ENCODE measurements at places on chromosomes 1 and 21.

GRCh38 chr1:105102371-105102770 lies 1352.7 kb downstream of the AMY1C start:
- peak; percentile 91 for DNase-seq

- peak; percentile 89 for DNase-seq
Measured at GRCh38 chr1:201023517-201023902, at the start of gene KIF21B. Gene KIF21B (minus strand): TSS chr1:201023714. CDS start chr1:201023383, 331 bp downstream.

DNA sequence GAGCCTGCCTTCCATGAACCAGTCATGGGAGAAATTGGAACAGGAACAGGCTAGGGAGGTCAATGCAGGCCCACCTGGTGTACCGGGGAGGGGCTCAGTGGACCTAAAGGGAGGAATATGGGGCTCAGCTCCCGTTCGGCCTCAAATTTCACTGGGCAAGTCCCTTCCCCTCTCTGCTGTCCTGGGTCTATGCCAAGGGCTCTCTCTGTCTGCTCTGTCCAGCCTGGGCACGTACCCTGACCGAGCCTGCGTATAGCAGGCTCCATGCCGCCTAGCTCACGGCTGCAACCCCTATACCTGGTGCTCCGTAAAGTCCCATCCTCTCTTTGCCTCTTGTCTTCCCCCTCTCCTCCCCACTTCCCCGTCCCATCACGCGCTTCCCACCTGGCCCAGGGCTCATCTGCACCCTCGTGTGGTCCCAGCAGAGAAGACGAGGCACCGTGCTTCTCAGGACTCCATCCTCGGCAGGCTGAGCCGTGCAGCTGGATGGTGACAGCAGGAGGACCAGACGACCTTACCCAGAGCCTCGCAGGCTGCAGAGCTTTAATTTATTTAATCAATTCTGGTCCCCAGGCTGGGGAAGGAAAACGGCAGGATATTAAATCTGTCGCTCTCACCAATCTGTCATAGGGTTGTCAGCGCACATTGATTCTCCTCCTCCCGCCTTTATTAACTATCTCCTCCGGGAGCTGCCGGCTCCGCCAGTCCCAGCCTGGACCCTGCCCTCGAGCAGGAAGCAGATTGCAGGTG lies 25.0 kb upstream of the DISP3 start:
- no peak for DNase-seq

GRCh38 chr1:99173282-99173681 lies 91.0 kb upstream of the PLPPR4 start:
- no peak for DNase-seq

- DNase-seq: no peak
Measured at GRCh38 chr1:236141447-236142252, 689 bp upstream of the GPR137B start.

GRCh38 chr1:89594096-89594740 lies 38.7 kb upstream of the LRRC8C start:
- no peak for DNase-seq

DNA sequence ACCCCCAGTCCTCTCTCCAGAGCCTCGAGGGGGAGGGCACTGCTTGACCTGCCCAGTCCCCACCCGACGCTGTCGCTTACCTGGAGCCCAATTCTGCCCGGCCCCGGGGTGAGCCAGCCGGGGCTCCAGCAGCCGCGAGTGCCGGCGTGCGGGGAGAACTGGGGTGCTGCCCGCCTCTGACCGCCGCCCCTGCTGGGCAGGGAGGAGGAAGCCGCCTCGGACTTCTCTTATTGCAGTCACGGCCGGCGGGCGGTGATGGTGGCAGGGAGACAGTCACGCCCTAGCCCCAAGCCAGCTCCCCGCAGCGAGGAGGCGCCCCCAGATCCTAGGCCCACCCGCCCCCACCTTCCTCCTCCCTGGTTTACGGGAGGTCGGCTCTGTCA lies at the start of gene FGR:
Gene FGR (minus strand): TSS at position 201 of the 383 bp plus-strand sequence. CDS start 11,269 bp downstream, outside the sequence.
- DNase-seq: no peak

DNA sequence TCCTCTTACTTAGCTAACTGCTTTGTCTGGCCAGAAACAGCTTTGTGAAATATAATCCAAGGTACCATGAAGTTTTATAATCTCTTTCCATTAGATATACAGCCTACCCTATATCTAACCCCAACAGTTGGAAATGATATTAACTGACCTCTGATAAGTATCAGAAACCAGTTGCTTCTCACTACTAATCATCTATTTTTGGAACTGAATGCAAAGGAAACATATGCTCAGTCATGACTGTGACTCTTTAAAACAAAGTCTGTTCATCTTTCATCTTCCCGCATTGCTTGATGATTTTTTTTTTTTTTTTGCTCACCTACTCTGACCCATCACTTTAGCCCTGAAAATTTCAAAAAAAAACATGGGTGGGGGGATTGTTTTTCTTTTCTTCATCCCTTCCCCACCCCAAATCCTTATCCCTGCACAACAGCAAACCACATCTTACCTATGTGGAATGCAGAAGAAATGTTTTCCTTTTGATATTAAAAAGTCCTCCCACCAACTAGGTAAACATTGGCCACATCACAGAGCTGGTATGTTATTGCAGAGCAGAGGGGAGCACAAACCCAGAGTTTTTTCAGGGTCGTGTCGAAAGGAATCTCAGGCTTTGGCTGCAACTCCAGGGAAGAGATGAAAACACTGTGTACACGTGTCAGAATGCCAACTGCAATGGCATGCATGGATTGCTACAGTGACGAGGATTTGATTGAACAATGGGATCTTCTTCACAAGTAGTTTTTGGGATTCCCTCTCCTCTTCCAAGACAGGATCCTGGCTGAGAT lies 137.3 kb downstream of the SLC30A10 start:
- DNase-seq: no peak

- DNase-seq: peak; percentile 88
Measured at GRCh38 chr1:184866991-184867788, 107.1 kb downstream of the NIBAN1 start.

- no peak for DNase-seq
Measured at GRCh38 chr1:41396084-41396483, 34.9 kb downstream of the FOXO6 start.

DNA sequence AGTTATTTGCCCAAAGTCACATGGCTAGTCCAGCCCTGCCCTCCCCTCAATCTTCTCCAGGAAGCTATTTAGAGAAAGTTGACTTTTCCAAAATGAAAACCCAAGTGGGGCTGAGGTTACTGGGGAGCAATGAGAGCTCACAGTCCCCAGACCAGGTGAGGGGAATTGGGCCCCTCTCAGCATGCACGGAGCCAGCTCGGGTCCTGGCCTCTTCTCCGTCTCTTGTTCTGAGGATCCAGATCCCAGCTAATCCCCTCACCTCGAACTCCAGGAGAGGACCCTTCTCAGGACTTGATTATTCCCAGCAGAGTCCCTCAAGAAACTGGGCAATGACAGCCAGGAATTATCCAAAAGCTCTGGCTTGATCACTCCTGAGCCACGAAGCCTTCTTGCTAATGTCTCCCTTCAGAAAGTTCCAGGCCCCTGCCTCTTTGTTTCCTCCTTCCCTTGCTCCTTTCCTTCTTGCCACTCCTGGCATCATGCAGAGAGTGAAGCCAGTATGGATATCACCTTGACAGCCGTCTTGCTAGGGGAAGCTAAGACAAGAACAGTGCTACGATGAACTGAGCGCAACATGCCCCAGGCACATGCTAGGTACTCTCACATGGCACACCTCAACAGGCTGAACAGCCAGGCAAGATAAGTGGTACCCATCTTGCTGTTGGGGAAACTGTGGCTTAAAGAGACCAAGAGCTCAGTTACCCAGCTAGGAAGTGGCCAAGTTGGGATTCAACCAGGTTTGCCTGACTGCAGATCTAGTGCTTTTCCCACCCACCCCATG lies 51.9 kb downstream of the KLHDC7A start:
- no peak for DNase-seq

GRCh38 chr1:96364576-96364975 lies 357.0 kb upstream of the PTBP2 start:
- DNase-seq: peak; percentile 9

GRCh38 chr1:201990427-201990826 lies 8.0 kb downstream of the RNPEP start:
- DNase-seq: no peak

- DNase-seq: no peak
Measured at GRCh38 chr1:177585302-177586220, 384.3 kb downstream of the SEC16B start.
